ENCODE measurements at places on chromosomes 3 and 15.

GRCh38 chr3:15810702-15811101, 12.9 kb upstream of the ANKRD28 start:
- no peak for DNase-seq

DNA sequence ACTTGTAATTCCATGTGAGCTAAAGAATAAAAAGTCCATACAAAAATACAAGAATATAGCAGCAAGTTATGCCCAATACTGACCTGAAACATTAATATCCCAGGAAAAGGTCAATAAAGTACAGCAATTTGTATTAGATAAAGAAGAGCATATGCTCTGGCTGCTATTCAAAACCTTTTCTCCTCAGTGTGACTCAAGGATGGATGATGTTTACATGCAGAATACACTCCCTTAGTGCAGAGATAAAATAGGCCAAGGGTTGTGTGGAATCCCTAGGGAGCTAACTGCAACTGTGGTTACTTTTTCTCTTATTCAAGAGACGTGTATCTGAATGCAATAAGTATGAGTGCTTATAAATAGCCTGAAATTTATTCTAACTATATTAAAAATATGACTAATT, 78.7 kb downstream of the SLC9A9 start:
- no peak for DNase-seq

- DNase-seq = no peak
Measured at GRCh38 chr15:61755467-61755866, 304.8 kb downstream of the VPS13C start.

GRCh38 chr3:45608885-45609284, 14.3 kb downstream of the LIMD1 start:
- no peak for DNase-seq

- no peak for DNase-seq
Measured at GRCh38 chr15:81311752-81312464, 12.0 kb downstream of the STARD5 start.
